ENCODE measurements at places on chromosomes 7 and 10.

DNA sequence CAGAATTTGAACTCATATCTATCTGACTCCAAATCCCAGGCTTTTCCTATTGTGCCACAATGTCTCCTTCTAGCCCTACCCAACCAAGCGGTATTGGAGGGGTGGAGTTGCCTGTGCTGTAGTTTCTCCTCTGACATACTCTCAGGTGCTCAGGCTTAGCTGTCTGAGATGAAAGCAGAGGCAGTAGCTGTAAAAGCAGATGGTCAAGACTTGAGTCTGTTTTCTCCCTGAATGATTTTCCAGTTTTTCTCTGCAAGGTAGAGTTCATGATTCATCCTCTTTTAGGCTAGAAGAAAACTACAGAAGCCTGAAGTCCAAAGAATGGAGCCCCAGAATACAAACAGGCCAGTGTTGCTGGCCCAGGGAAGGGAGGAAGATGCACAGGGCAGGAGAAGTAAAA, 130.0 kb downstream of the PDE1C start:
- ATAC-seq: no peak

GRCh38 chr7:41174521-41174920, 528.4 kb downstream of the INHBA start:
- no peak for ATAC-seq

GRCh38 chr7:158108646-158109293, 478.9 kb downstream of the PTPRN2 start:
- ATAC-seq: no peak

- ATAC-seq: no peak
Observed at GRCh38 chr7:130494431-130494858, 2.6 kb downstream of the MEST start.

DNA sequence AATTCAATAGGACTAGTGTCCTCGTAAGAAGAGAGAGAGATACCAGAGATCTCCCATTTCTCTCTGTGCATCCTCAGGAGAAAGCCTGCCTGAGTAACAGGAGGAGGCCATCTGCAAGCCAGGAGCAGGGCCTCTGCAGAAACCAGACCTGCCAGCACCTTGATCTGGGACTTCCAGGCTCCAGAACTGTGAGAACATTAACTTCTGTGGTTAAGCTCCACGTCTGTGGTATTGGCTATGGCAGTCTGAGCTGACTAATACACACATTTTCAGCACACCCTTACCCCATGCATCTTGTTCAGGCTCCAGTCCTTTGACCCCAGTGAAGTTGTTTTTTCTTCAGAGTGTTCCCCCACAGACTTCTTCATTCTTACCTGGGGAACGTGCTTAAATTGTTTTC, 3.1 kb upstream of the CRTAC1 start:
- ATAC-seq: no peak

GRCh38 chr10:87696922-87697745, 37.5 kb downstream of the PAPSS2 start:
- no peak for ATAC-seq

- ATAC-seq: no peak
Observed at GRCh38 chr10:8044331-8044907, 10.1 kb upstream of the GATA3 start.

DNA sequence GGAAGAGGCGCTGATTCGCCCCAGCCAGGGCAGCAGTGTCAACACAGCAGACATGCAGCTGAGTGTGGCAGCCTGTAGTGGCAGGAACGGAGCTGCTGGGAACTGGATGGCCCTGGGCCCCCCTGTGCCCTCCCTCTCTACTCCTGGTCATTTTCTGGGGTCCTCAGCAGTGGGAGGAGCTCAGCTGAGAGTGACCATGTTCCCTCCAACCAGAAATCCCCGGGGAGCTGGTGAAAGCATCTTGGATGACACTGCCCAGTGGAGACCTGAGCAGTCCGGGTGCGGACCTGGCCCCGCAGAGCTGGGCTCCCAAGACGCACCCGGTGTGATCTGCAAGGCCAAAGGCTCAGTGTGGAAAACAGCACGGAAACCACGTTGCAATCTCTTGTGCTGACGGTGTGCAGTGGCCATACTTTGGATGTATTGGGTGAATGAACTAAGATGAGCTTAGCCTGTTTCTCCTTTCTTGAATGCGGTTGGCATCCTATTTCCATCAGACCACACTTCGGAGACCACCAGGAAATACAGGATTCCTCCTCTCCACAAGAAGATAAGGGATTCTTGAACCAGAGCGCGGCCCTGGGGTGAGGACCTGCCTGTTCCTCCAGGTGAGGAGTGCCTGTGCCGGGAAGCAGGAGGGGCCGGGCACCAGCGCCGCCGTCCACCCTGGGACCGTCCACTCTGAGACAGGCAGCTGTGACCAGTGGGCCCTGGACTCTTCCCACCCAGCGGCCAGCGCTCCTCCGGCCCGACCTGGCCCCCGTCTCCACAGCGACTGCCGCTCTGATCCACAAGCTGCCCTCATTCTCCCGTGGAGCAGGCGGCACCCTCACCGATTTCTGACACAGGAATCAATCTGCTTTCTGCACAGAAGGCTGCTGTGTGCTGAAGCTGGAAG, 93.5 kb upstream of the DIP2C start:
- no peak for ATAC-seq

GRCh38 chr7:104894726-104895521, 119.1 kb upstream of the KMT2E start:
- ATAC-seq: no peak

DNA sequence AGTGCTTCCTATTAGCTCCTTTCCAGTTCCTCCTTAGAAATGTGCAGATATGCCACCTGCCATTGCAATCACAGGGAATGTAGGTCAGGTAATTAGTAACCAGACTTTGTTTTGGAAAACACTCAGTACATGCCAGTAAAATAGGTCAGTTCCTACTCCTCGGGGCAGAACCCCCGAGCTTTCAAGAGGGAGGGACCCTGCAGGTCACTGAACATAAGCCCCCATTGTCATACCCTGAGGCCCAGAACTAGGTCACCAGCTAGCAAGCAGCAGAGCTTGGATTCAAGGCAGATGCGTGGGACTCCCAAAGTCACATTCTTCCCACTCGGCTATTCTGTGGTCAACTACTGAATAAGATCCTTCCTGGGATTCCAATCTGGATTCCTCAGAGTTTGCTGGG, 104.8 kb downstream of the PPP1R3C start:
- ATAC-seq: no peak

GRCh38 chr7:20401861-20402746, 71.4 kb downstream of the ITGB8 start:
- no peak for ATAC-seq

GRCh38 chr10:30074090-30074489, 14.7 kb upstream of the JCAD start:
- no peak for ATAC-seq

- peak; percentile 34 for ATAC-seq
Observed at GRCh38 chr10:543862-544822, 145.3 kb downstream of the DIP2C start.

DNA sequence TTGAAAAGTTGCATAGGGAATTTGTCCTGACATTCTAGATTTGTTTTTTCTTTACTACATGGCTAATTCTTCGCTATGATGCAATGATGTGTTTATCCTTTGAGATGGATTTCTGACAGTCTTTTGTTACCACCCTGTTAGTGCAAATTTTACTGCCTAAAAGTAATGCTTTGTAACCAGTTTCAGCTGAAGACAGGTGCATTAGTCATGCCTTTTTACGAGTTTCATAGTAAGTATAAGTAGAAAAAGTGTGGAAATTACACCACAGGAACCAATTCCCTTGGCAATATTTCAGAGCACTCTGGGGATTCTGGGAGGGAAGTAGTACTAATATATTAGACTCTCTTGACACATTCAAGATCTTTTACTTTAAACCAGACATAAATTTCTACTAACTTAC, 257.8 kb upstream of the DKK1 start:
- ATAC-seq: no peak

GRCh38 chr7:69906283-69906995, 308.2 kb downstream of the AUTS2 start:
- ATAC-seq: no peak

DNA sequence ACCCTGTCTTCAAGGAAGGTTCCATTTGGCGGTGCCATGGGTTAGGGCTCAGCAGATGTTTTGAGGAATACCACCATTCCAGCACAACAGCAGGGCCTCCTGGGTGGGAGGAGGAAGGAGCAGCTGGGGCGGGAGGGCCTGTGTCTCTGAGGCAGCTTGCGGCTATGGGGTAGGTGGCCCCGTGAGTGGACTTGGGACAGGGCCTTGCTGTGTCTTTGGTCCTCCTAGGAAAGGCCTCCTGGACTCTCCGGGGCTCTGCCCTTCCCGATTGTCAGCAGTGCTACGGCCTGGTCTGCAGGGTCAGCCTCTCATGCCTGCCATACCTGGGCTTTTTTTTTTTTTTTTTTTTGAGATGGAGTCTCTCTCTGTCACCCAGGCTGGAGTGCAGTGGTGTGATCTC, 96.7 kb downstream of the PAXIP1 start:
- no peak for ATAC-seq

GRCh38 chr10:68526634-68527307, 552 bp downstream of the SLC25A16 start:
- peak; percentile 42 for ATAC-seq

- no peak for ATAC-seq
Observed at GRCh38 chr7:104980440-104980839, 33.6 kb upstream of the KMT2E start.

DNA sequence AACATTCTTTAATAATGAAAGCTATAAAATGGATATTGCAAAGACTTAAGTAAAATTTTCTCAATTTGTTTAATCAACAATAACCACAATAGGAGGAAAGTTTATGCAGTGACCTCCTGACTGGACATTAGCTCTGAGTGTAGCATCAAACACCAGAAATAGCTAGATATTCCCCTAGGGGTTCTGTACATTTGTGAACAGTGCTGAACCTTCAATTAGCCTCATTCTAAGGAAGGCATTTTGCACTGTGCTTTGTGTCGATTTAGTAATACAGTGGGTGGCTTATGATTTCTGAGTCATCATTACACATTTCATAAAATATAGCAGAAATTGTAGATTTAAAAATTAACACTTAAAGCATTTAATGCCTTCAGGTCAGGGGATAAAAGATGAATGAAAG, 367.3 kb upstream of the PCDH15 start:
- ATAC-seq: no peak

DNA sequence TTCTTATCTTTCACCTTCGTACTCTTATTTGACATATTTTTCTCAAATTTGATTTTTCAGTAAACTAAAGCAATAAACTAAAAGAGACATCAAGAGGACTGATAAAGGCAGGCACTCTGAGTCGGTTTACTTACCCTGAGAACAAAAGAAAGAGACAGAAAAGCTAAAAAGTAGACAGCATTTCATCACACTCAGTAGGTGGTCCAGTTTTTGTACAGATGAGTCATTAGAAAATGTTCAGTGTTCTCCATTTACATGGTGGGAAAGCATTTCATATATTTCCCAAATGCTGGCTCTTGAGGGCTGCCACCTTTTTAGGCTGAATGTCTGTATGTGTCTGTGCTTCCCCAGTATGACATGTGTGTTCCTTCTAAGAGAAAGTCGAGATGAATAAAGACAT, 52.7 kb downstream of the NHLRC2 start:
- no peak for ATAC-seq

- ATAC-seq: no peak
Observed at GRCh38 chr7:122604251-122604650, 94.7 kb downstream of the RNF133 start.

- ATAC-seq: no peak
Observed at GRCh38 chr10:25169740-25170139, 5.1 kb upstream of the GPR158 start.

DNA sequence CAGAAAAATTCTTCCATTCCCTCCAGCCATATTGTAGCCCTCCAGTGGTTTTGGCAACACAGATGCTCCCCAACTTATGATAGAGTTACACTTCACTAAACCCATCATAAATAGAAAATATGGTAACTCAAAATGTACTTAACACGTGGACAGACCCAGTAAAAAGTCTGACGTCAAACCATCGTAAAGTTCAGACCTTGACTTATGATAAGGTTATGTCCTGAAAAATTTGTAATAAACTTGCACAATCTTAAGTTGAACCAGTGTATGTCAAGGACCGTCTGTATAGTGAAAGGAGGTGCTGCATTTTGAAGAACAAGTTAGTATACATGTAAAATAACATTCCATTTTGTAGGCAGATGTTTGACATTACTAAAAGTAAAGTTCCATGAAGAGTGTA, 142.8 kb downstream of the NSUN6 start:
- ATAC-seq: no peak

DNA sequence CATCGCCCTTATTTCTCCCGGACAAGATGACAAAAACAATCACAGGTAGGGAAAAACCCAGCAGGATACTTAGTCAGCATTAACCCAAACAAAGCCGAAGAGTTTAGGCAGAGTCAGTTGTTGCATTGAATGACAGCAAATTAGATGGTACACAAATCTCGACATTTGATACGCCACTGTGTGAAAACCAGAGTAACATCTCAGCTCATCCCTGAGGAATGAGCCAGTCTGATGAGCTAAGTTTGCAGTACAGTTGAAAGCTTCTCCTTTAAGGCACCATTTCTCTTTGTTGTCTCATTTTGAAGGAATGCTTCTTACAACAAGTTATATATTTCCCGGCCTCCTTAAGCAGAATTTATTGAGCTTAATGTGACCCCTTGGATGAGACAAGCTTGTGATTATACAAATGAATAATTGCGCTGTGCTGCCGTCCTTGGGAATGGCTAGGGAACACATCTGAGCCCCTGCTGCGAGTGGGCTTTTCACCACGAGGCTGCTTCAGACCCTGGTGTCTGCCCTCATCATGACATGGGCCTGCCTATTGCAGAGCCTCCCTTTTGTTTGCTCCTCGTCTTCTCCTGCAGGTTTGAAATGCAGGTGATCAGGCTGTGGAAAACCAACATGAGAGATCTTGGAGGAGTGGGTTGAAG, 137.3 kb downstream of the CELF2 start:
- peak; percentile 52 for ATAC-seq

DNA sequence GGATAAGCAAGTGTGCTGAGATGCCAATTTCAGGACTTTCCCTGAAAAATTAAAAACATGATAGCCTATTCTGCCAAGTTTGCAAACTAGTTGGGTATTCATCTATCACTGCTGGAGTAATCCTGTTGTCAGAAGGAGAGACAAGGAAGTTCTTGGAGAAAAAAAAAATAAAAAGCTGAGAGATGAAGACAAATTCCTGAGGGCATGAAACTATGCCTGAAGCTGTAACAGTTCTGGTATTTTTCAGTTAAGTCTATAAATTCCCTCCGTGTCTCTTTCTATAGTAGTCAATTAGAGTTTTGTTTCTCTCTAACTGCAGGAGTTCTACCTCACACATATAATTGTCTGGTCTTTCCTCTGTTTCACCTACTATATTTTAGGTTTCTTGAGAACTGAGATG, 95.7 kb downstream of the DGKB start:
- no peak for ATAC-seq

DNA sequence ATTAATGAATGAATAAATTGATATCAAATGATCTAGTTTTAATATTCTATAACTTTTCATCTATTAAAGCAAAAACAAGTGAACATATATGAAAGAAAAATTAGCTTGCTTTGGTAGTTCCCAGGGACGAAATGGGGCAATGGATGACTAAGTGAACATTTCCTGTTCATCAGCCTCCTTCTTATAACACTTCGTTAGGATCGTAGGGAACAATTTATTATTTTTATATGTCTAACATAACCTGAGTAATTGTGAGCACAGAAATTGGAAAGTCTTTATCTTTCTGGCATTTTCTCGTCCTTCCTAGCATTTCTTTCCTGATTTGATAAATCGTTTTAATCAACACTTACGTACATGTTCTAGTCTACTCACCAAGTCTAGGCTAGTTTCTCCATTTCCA, 59.1 kb upstream of the PPP1R3C start:
- no peak for ATAC-seq

All from activated T-helper 17 cell treated with anti-CD3 and anti-CD28 coated beads, Interleukin-2, amount 50 U/mL, for 72 hours (primary cell).